ENCODE measurements at places on chromosomes 2 and 18.

DNA sequence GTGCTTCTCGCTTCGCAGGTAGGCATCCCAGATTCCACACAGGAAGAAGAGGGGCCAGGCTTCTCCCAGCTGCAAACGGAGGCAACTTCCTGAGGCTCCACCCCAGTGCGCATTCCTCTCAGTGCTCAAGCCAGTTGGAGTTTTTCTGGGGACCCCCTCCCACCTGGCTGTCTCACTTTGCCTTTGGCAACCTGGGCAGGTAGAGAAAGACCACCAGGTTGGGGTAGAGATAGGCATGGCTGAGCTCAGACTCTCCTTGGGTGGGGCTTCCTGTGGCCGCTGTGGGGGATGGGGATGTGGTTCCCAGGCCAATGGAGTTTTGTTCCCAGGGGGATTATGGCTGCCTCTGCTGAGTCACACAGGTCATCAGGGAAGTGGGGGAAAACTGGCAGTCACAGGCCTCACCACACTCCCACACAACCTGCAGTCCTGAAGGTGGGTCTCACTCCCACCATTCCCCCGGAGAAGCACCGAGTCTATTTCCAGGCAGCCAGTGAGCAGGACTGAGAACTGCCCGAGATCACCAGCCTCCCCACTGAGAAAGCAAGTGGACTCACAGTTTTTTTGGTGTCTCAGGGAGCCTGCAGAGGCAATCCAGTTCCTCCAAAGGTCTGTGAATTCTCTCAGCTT lies 38.1 kb downstream of the SLC39A10 start:
- no peak for DNase-seq

DNA sequence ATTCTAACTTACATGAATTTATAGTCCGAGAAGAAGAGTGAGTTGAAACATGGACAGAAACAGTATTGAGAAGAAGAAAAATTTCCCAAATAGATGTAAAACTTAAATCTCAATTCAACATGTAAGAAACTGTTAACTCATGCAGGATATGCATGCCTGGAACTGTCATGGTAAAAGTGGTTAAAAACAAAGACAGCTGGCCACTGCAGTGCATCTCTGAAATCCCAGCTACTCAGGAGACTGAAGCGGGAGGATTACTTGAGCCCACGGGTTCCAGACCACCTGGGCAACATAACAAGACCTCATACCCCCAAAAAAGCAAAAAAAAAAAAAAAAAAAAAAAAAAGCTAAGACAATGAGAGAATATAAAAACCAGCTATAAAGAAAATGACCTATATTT lies 93.0 kb upstream of the TTC27 start:
- DNase-seq: no peak

DNA sequence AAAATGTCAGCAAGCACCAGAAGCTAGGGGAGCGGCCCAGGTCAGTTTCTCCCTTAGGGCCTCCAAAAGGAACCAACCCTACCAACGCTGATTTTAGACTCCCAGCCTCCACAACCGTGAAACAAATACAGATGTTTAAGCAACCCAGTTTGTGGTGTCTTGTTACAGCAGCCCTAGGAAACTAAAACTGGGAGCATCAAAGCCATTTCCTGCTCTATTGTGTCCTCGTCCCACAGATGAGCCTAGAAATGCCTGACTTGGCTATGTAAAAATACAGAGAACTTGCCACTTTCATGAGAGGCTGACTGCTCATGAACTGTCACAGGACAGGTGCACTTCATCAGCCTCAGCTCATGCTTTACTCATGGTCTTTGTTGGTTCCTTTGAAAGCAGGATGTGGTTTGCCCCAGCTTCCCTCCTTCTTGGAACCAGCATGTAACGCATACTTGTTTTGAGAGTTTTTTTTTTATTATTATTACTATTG lies 97.6 kb upstream of the SLC39A10 start:
- DNase-seq: peak; percentile 89

DNA sequence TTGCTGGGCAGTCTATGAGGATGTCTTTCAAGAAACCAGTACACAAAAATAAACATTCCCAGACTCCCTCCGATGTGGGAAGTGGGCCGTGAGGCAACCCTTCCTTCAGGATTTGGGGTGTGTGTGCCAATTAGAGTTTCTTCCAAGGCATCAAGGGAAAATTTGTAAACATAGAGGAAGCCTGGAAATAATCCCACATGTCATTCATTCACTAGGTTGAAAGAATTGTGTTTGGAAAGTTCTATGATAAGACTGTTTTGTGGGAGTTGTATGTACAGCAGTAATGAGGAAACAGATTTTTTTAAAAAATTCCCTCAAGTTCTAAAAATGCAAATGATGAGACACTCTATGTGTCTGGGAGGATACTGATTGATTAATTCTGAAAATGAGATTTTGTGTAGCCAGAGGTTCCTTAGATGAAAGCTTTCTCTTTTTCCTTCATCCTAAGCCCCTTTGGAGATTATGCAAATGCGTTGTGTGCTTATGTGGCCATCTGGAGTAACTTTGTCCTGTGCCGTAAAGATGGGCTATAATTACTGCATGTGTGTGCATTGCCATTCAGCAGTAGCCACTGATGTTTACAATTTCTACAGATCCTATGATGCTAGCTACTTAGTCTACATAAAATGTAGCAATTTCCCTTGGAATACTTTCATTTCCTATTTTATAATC lies 107.8 kb upstream of the TPO start:
- no peak for DNase-seq

DNA sequence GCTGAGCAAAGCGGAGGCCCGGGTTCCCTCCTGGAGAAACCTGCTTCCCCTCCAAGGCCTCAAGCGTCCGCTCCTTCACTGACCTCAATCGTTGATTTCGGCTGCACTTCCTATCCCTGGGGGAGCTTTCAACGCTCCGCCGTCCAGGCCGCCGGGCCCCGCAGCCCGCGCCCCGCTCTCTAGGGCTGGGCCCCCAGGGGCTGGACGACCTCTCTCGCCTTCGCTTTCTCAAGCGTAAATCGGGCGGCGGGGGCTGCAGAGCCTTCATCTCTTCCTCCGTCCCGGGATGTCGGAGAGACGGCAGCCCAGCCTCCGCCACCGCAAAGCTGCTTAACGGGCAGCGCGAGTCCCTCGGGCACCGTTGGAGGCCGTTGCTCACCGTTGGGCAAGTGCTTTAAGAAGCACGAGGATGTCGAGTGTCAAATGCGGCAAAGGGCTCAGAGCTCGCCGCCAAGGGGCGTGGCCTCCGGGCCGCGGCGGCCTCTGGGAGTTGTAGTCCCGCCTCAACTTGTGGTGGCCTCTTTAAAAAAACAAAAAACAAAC lies 8.5 kb downstream of the HES6 start:
- DNase-seq: peak; percentile 62

DNA sequence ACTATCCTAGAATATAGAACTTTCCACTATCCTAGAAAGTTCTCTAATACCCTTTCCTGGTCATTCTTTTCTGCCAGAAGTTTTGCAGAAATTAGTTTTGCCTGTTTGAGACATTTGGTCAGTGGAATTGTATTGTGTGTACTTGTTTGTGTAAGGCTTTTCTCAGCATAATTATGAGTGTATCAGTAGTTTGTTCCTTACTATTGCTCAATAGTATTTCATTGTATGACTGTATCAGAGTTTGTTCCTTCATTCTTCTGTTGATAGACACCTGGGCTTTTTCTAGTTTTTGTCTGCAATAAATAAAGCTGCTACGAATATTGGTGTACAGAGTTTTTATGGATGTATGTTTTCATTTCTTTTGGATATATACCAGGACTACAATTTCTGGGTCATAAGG lies 27.2 kb downstream of the CCDC138 start:
- no peak for DNase-seq

DNA sequence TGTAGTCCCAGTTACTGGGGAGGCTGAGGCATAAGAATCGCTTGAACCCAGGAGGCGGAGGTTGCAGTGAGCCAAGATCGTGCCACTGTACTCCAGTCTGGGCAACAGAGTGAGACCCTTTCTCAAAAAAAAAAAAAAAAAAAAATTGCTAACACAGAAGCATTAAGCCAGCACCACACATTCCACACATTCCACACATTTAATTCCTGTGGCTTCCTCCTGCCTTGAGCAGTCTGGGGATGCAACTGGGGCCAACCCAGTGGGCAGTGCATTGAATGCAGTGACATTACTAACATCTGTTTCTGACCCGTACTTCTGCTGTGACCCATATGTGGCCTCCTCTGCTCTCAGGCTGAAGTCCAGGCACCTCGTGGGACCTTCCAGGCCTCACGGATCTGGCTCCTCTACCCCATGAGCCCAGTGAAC lies 107.0 kb downstream of the BCL2L11 start:
- DNase-seq: peak; percentile 70

- DNase-seq: no peak
These were observed 4.5 kb downstream of the FKBP7 start for GRCh38 chr2:178473931-178474330.

DNA sequence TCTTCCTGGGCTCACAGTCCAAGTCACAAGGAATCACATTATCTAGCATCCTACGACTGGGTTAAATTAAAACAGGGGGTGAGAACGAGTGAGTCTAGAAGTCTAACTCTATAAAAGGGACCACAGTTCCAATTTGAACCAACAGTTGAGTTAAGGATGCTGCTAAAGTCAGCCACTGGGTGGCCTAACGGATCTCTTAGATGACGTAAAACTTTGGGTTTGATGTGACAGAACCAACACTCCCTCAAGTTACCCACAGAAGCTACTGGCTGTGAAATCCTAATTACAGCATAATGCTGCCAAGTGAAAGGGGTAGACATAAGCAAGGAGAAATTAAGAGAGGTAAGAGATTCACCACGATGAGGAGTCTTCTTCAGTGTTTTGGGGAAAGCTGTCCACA lies 32.7 kb upstream of the RUFY4 start:
- no peak for DNase-seq

DNA sequence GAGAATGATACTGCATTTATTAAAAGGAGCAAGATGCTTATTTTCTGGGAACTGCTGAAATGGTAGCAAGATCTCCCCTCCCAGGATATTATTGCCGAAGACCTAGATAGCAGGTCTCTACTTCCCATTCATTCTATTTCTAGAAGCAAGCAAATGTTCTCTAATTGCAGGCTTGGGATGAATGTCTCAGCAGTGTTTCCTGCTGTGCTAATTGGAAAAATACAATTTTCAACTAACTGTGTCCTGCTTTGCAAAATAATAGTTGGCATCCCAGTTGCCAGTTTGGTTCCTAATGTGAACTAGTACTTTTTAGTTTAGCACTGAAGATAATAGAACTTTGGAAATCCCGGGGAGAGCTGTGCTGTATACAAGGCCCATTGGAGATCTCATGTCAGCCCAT lies 26.1 kb downstream of the SLC20A1 start:
- no peak for DNase-seq

DNA sequence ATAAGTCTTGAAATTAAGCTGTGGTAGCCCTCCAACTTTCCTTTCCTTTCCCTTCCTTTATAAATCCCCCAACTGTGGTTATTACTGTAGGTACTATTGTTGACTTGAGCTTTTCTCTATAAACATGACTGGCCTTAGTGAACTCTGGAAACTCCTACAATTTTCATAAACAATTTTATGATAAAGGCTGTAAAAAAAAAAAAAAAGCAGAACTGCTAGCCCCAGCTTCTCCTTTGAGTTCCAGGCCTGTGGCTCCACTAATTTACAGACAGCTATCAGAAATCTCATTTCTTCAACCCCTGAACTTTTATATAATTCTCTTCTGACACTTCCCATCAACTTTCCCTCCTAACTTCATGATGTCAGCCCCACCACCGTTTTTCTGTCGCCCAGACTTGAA lies 174.3 kb downstream of the IKZF2 start:
- DNase-seq: no peak

- no peak for DNase-seq
These were observed 15.0 kb downstream of the SNTG2 start for GRCh38 chr2:965640-966147.

DNA sequence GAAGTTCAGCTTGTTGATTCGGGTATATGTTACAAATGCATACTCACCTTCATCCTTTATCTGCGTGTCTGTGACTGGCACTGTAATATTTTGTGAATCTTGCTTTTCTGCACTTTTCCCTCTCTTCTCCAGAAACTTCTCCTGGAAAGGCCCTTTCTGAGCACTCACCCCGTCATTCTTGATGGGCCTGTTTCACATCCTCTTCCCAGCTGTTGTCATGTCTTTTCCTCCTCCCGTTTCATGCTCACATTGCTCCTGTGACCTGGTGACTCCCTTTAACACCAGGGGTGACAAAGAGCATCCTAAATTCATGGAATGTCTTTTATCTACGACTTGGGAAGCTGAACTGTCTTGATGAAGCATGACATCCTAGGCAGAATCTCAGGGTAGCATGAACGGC lies 65.8 kb downstream of the CD8B2 start:
- no peak for DNase-seq

- DNase-seq: no peak
These were observed 248.7 kb downstream of the TFCP2L1 start for GRCh38 chr2:121036226-121036692.

DNA sequence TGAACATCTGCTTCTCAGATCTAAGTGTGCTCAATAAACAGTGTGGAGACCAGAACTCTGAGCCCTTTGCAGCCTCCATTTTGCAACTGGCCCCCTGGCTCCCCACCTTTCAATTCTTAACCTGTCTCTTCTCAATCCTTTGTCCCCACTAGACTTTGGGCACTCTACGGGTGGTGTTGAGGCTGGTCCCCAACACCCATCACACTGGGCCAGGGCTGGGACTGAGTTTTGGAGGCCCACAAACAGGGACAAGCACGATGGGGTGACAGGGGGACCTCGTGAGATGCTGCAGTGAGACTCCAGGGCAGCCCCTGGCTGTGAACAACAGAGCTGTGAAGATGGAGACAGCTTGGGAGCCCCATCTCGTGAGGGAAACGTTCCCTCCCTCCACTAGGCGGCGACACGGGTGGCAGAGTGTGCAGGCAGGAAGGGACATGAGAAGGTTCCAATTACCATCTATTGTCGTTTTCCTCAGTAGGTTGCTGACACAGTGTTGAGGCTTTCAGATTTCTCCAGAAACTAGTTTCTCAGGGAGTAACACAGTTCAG lies 1.2 kb downstream of the ANKMY1 start:
- no peak for DNase-seq

GRCh38 chr18:75279381-75279780 lies 68.8 kb downstream of the TSHZ1 start:
- no peak for DNase-seq

DNA sequence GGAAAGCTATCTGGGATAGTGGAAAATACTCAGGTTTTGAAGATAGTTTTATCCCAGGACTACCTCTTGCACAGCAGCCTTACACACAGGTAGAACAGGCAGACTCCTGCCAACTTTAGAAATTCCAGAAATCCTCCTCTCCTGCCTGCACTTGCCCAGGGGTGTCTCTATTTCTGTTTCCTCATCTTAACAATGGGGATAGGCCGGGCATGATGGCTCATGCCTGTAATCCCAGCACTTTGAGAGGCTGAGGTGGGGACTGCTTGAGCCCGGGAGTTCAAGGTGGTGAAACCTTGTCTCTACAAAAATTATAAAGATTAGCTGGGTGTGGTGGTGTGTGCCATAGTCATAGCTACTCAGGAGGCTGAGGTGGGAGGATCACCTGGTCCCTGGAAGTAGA lies 117.0 kb upstream of the ARL5A start:
- DNase-seq: no peak

DNA sequence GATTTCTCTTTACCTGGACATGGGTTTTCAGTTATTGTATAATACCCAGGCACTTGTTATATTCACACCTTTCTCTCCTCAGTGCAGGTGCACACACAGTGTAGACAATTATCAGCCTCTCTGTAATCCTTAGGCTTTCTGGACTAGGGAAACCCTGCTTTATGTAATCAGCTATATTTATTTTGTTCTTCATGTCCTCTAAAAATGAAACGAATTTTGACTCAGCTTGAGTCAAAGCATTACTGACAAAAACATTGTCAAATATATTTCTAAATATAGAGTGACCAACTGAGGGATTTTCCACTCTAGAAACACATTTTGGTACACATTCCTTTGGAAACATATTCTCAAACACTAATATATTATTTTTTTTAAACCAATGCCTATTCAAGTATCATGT lies 144.8 kb upstream of the GULP1 start:
- DNase-seq: no peak

GRCh38 chr2:37585982-37586621 lies 85.3 kb downstream of the CDC42EP3 start:
- DNase-seq: peak; percentile 94
